Activated naive CD8-positive, alpha-beta T cell treated with anti-CD3 and anti-CD28 coated beads for 36 hours (primary cell): ENCODE measurements at places on chromosomes 6 and 20. TPM values are rescaled to one million over a fixed set of nuclear protein-coding genes. Genes with fewer than 3 reads are reported as not detected.

The KCNK16 gene
- not detected for total RNA-seq

The FAM209A gene
- total RNA-seq: 0.62 TPM

The ZNF165 gene
- 4.3 TPM for total RNA-seq

The IRF4 gene
- 438 TPM for total RNA-seq

The HLA-DQB1 gene
- total RNA-seq: 13.9 TPM

The MTCH1 gene
- 102 TPM for total RNA-seq

The DZANK1 gene
- 1.7 TPM for total RNA-seq

DNA sequence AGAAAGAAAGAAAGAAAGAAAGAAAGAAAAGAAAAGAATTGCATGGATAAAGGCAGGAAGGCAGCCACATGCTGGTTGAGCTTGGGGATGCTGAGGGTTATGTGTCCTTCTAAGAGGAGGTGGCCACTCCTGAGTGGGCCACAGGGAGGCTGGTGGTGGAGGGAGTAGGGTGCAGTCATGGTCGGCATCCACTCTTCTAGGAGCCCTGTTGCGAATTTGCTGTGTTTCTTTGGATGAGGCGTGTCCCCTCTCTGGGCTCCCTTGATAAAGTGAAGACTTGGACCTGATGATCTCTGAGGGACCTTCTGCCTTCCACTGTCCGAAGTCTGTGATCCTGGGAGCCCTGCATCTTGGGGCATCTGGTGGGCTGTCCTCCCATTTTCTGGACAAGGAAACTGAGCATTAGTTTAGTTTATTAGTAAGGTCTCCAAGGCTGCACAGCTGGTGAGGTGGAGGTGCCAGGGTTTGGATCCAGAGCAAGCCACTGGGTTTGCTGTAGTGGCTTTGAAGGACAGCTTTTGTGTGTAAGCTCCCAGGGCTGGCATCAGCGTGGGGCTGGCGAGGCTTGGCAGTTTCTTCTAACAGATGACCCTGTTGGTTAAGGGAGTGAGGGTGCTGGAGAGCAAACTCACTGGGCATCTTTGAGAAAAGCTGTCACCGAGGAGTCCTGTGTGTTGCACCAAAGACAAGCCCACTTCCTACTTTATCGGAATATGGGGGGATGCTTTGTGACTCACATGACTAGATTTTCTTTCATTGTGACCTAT lies 4.3 kb downstream of the DLGAP4 start:
- no peak overlapping the region for H3K27ac ChIP-seq
- H3K36me3 ChIP-seq: no peaks in the 10 kb centered on the region
- peaks cover 52% of the 10 kb centered on the region for H3K27me3 ChIP-seq
- no peak overlapping the region for H3K4me3 ChIP-seq
- H3K4me1 ChIP-seq: no peaks in the 10 kb centered on the region

DNA sequence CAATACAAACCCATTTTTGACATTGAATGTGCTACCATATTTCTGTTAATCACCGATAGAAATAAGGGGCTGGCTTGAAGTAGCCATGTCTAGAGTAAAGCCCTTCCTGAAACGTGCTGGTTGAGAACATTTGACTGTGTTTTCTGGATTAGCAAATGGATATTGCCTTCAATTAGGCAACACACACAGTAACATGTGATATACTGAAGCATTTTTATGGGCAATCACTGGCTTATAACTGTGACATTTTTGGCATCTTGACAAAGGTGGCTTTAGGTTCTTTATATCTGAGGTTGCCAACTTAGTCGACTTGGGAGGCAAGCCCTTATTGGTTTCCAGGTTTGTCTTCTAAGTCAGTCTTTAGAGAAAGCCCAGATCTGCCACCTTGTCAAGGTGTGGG lies 292.9 kb downstream of the BTBD3 start:
- no peaks in the 10 kb centered on the region for H3K4me1 ChIP-seq
- H3K36me3 ChIP-seq: no peaks in the 10 kb centered on the region
- no peak overlapping the region for H3K4me3 ChIP-seq
- no peak for DNase-seq

- H3K27ac ChIP-seq: no peak overlapping the region
- DNase-seq: no peak
- H3K36me3 ChIP-seq: peaks cover 11% of the 10 kb centered on the region
- H3K27me3 ChIP-seq: no peaks in the 10 kb centered on the region
- H3K4me1 ChIP-seq: peaks cover under 1% of the 10 kb centered on the region
- H3K4me3 ChIP-seq: no peak overlapping the region
Measured at GRCh38 chr6:32163559-32164258, 686 bp upstream of the EGFL8 start.

GRCh38 chr6:160256445-160256844 lies 2.2 kb downstream of the SLC22A2 start:
- H3K27ac ChIP-seq: no peak overlapping the region
- no peak overlapping the region for H3K4me3 ChIP-seq
- H3K27me3 ChIP-seq: peaks cover 25% of the 10 kb centered on the region
- no peaks in the 10 kb centered on the region for H3K4me1 ChIP-seq

- no peaks in the 10 kb centered on the region for H3K4me1 ChIP-seq
- H3K36me3 ChIP-seq: no peaks in the 10 kb centered on the region
- no peak for DNase-seq
- no peak overlapping the region for H3K4me3 ChIP-seq
- H3K27ac ChIP-seq: no peak overlapping the region
- H3K27me3 ChIP-seq: no peaks in the 10 kb centered on the region
Measured at GRCh38 chr6:50112981-50113857, 63.5 kb upstream of the DEFB112 start.

DNA sequence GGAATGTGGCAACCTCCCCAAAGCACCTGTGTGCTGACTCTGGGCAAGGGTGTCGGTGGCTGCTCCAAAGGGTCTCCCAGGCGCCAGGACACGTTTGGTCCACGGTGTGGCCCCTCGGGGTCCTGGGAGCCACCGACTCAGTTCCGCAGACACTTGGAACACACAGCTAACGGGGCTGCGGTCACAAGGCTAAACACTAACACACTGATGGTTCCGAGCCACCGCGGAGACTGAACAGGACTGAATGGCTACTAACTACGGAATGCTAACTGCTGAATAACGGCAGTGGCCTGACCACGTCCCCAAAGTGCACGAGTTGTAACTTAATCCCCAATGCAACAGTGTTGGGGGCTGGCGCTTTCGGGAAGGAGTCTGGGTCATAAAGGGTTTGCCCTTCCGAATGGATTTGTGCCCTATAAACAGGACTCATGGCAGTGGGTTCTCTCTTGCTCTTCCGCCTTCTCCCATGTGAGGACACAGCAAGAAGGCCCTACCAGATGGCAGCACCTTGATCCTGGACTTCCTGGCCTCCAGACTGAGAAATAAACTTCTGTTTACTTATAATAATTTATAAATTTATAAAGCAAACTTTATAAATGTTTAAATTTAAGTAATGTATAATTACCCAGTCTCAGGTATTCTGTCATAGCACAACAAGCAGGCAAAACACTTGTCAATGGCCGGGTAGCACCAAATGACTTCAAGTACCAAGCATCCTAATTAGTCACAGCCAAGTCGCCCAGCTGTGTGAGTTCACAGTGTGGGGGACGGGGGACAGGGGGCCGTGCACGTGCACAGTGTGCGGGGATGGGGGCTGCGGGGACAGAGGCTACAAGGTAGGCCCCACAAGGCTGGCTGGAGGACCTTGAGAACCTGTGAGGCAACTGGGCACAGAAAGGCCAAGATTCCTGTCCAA lies 2.3 kb upstream of the EEF1A2 start:
- H3K4me3 ChIP-seq: no peak overlapping the region
- no peak overlapping the region for H3K27ac ChIP-seq

DNA sequence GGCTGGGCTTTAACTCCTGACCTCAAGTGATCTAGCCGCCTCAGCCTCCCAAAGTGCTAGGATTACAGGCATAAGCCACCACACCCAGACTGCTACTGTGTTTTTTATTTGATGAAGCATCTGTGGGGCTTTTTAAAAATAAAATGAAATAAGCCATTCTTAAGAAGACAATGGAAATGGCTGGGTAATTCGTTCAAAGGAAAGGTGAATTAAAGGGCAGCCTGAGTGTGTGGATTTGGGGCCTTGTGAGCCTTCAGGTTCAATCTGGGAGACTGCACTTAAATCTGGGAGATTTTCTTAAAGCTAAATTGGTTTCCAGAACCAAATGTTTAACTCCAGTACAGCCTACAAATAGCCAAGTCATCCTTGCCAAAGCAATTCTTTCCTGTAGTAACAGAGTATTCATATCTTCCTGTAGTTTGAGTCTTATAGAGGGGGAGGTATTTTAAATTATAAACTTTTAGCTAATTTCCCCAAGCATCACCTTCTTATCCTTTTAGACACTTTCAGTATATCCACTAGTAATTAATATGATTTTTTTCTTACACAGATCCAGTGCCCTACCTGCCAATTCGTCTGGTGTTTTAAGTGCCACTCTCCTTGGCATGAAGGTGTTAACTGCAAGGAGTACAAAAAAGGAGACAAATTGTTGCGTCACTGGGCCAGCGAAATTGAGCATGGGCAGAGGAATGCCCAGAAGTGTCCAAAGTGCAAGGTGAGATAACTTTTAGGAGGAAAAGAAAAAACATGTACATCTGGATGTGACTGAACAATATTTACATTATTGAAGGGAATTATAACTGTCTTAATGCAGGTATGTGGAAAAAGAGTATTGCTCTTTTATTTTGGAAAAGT lies 95.4 kb downstream of the RNF217 start:
- H3K27me3 ChIP-seq: no peaks in the 10 kb centered on the region
- DNase-seq: no peak
- no peak overlapping the region for H3K4me3 ChIP-seq
- no peaks in the 10 kb centered on the region for H3K4me1 ChIP-seq

GRCh38 chr6:166470863-166471410 lies 88.2 kb upstream of the MPC1 start:
- H3K4me1 ChIP-seq: no peaks in the 10 kb centered on the region
- no peak overlapping the region for H3K27ac ChIP-seq
- DNase-seq: no peak

GRCh38 chr6:117513778-117514365 lies 31.4 kb downstream of the DCBLD1 start:
- no peaks in the 10 kb centered on the region for H3K36me3 ChIP-seq
- DNase-seq: no peak
- H3K4me3 ChIP-seq: no peak overlapping the region

GRCh38 chr20:43191946-43192863 lies 2.5 kb upstream of the PTPRT start:
- H3K36me3 ChIP-seq: no peaks in the 10 kb centered on the region
- H3K4me1 ChIP-seq: peaks cover 7% of the 10 kb centered on the region
- H3K4me3 ChIP-seq: no peak overlapping the region
- peaks cover 48% of the 10 kb centered on the region for H3K27me3 ChIP-seq

- no peaks in the 10 kb centered on the region for H3K4me1 ChIP-seq
- H3K27ac ChIP-seq: no peak overlapping the region
- H3K4me3 ChIP-seq: no peak overlapping the region
- no peak for DNase-seq
- peaks cover 5% of the 10 kb centered on the region for H3K27me3 ChIP-seq
- no peaks in the 10 kb centered on the region for H3K36me3 ChIP-seq
Measured at GRCh38 chr6:36350681-36351571, 14.2 kb upstream of the BNIP5 start.

GRCh38 chr6:90294989-90295853 lies 1.4 kb downstream of the BACH2 start:
- peaks cover 47% of the 10 kb centered on the region for H3K4me1 ChIP-seq
- peaks cover 54% of the 10 kb centered on the region for H3K36me3 ChIP-seq
- H3K4me3 ChIP-seq: peak overlapping the region; percentile 94
- peak overlapping the region; percentile 98 for H3K27ac ChIP-seq

DNA sequence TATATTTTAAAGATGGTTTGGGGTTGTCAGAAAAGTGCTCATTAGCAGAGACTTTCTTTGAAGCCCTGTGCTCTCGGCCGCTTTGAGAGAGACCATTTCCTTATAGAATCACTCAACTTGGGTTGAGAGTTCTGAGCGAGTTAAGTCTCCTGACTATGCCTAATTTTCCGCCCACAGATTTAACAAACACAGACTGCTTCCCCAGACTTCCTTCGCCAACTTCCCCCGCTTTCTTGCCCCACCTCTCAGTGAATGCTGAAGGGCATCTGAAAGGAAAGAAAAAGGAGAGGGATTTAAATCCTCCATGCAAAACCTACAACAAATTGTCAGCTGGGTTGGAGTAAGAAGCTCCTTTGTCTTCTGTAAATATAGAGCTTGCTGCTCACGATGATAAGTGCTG lies 224.0 kb downstream of the EYA2 start:
- DNase-seq: no peak
- no peak overlapping the region for H3K4me3 ChIP-seq
- no peaks in the 10 kb centered on the region for H3K36me3 ChIP-seq
- peaks cover 20% of the 10 kb centered on the region for H3K27me3 ChIP-seq
- H3K27ac ChIP-seq: no peak overlapping the region

DNA sequence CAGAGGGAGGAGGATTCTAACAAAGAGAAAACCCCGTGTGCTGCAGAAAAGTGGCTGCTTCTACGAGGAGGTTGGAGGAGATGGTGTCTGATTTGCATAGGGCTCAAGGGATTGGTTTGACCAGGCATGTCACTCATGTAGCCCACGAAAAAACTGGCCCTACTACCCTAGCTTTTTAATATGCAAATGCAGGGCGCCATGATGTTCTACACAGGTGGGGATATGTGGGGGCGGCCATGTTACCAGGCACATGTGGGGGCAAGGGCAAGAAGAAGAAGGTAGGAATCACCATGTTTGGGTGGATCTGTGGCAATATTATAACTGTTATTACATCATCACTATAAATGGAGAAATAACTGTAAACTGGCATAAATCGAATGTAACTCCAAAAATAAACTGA lies 9.9 kb downstream of the KIAA1755 start:
- H3K27ac ChIP-seq: no peak overlapping the region
- H3K36me3 ChIP-seq: no peaks in the 10 kb centered on the region
- DNase-seq: no peak
- peaks cover 14% of the 10 kb centered on the region for H3K27me3 ChIP-seq
